Spinal cord (tissue), 10 donors: ENCODE measurements at places on chromosomes 1 and 21.

DNA sequence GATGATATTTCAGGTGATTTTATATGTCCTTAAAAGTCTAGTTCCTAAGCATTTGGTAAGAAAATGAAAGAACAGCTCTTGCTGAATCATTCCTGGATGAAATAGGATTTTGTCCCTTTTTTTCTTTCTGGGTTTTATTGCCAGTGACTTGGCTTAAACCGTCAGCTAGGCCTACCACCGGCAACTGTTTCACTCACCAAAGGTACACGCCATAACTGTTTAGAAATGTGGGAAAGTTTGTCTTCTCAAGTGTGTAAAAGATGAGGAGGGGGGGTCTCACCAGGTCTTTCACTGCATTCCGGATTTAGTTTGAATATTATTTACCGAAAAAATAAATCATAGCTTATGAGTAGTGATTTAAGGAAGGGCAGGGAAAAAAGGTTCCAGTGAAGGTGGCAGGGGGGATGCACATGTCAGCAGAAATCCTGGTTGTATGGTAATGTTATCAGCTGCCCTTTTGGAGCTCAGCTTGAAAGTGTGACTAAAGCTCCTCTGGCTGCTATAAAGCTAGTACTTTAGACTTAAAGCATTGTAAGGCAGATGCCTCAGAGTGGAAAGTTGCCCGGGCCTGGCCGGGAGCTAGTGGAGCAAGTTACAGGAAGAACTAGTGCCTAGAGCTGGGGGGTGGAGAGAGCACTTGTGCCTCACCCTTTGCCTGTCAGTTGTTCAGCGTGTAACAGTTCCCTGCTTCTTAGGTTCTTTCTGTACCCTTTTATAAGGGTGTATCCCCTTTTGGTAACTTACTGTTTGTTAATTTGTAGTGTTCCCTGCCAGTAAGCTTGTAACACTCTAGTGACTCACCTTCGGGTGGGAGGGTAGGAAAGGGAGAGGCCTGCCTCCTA lies 3.1 kb downstream of the ATP1A1 start:
- DNase-seq: no peak

DNA sequence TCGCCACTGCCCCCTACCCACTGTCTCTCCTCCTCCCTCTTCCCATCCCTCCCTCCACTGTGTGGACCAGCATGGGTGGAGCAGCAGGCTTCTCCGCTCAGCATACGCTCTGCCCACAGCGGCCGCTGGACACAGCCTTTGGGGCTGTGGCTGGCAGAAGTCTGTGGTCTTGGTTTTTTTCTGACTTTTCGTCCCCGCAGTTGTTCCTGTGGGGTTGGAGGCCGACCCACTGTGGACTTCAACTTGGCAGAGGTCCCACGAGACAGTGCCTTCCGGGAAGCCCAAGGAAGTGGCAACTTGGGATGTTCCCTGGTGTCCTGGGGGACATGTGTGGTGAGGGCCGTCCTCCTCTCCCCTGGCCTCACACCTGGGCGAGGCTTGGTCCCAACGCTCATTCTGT lies 162.5 kb upstream of the C1orf174 start:
- DNase-seq: no peak

- DNase-seq: peak; percentile 29
Observed at GRCh38 chr1:19045898-19046880, 89.7 kb upstream of the IFFO2 start.

DNA sequence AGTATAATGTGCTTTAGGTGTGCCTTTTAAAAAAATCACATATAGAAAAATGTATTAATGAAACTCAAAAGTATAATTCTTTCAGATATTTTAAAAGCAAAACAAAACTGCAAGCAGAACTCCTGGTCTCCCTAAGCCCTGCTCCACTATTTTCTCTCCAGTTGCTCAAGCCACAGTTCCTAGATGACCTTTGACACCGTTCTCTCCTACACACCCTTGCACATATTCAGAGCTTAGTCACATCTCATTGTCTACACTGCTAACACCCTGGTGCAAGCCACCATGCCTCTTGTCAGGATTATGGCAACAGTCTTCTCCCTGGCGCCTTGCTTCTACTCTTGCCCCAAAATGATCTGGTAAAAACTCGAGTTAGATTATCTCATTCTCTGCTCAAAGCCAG lies 50.2 kb upstream of the ROR1 start:
- DNase-seq: no peak

GRCh38 chr1:159077120-159077961 lies 775 bp upstream of the AIM2 start:
- DNase-seq: no peak

DNA sequence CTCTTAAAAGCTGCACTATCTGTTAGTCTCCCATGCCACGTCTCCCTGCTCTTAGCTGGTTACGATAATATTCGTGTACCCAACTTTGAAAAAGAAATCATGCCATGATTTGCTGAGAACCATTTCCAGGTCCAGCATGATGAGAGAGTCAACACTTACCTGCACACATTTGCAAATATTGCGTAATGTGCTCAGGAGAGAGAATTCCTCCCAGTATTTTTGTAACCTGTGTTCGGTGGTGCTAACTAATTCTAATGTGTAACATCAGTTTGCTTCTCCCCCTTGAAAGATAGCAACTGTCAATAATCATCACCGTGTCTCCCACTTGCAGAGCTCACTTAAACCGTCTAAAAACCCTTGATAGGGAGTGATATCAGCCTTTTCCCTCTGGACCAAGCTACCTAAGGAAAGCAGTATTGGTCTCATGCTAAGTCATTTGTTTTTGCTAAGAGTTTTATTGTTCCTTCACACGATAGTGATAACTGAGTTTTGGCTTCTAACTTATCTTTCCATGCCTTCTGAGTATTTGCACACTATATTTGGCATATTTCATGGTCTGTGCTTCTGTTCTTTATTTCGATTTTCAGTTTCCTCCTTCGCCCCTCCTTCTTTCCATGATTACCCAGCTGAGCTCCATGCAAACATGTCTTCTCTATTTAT lies 61.1 kb upstream of the IRF2BP2 start:
- no peak for DNase-seq

DNA sequence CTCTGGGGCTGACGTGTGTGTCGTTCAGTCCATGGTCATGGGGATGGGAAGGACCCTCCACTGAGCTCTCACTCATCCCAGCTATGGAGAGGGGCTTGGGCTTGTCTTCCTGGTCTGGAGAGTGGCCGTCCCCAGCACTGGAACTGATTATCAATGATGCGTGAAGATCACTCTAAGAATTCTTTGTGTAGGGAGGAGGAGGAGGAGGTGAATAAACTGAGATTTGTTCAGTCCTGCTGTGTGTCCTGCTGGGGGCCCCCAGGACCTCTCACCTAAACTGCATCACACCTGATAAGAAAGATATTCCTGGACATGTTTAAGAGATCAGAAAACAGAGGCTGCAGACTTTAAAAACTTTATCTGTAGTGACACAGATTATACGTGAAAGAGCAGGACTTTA lies 21.2 kb downstream of the RHOU start:
- DNase-seq: no peak

DNA sequence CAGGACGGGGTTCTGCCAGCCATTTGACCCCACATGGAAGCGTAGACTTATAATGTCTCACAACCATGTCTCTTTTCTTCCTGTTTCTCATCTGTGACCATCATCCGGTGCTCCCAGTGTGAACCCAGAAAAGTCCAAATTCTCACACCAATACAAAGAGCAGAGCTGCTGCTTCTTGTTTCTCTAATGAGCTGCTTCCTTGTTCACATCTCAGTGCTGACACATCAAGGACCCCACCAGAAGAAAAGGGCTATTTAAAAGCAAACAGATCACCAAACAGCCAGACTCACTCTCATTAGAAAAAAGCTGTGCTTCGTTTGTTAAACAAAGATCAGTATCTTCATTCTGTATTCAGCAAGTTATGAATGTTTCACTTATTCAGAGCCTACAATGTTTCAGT lies 835 bp upstream of the LCE1D start:
- peak; percentile 7 for DNase-seq

- DNase-seq: no peak
Observed at GRCh38 chr1:160158031-160158430, 6.6 kb downstream of the ATP1A4 start.

- no peak for DNase-seq
Observed at GRCh38 chr1:226971765-226972164, 31.7 kb downstream of the COQ8A start.

- DNase-seq: no peak
Observed at GRCh38 chr1:244387415-244387814, 64.3 kb downstream of the ADSS2 start.

DNA sequence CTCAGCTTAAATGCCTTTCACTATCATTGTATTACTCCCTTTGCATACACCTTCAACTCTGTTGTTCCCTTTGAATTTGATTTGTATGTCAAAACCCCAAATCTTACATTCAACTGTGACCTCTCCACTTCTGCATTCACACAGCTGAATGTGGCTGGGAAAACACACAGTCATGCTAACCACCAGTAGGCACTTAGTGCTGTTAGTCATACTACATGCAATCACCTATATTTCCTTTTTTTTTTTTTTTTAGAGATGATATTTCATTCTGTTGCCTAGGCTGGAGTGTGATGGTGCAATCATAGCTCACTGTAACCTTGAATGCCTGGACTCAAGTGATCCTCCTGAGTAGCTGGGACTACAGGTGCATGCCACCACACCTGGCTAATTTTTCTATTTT lies 16.2 kb downstream of the BTBD8 start:
- no peak for DNase-seq

DNA sequence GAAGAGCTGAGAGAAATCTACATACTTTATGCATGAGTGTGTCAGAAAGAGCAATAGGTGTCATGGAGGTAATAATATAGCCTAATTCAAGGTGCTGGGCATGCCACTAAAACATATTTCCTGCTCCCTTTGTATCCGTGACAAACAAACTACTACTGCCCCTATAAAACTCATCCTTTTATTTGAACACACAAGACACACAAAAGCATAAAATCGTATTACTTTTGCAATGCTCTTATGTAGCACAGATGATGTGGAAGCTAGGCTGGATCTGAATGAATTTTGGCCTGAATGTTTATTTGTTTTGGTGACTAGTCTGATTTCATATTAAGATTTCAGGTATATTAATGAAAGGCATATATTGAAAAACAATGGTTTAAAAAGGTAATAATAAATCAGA lies 239.3 kb upstream of the NEGR1 start:
- no peak for DNase-seq

GRCh38 chr1:179310291-179310690 lies 16.7 kb downstream of the SOAT1 start:
- no peak for DNase-seq

GRCh38 chr1:240282061-240282830 lies 190.6 kb downstream of the FMN2 start:
- no peak for DNase-seq

DNA sequence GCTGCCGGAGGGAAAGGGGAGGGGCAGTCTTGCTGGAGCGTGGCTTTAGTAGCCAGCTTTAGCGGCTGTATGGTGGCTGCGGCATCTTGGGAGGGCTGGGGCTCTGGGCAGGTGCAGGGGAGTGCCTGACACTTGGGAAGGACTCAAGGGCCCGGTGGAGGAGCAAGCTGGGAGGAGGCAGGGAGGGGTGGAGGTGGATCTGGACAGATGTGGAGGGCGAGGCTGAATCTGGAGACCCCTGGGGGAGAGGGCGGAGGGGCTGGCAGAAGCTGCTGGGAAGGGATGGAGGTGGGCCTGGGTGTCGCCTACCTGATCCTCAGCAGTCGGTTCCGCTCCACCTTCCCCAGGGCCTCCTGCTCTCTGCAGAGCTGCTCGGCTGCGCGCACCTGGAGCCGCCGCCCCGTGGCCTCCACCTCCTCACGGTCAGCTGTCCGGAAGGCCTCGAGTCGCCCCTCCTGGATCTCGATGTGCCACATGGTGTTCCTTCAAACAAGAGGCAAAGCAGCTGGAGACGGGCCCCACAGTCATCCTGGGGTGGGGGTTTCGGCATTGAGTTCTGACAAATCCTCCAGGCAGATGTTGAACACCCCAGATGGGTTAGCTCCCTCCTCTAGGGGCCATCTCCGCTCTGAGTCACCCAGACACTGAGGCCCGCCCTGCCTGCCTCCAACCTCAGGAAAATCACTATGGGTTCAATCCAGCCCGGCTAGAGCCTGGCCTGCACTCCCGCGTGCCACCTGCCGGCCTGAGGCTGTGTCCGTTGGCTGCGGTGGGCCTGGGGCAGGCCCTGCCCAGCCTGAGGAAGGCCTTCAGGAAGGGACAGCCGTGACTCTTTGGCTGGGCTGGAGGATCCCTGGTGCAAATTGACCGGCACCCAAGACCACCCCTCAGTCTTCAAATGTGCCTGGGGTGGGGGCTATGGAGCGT lies 29.6 kb downstream of the CFAP74 start:
- no peak for DNase-seq

GRCh38 chr1:100860397-100860991 lies 34.1 kb downstream of the EXTL2 start:
- DNase-seq: no peak

DNA sequence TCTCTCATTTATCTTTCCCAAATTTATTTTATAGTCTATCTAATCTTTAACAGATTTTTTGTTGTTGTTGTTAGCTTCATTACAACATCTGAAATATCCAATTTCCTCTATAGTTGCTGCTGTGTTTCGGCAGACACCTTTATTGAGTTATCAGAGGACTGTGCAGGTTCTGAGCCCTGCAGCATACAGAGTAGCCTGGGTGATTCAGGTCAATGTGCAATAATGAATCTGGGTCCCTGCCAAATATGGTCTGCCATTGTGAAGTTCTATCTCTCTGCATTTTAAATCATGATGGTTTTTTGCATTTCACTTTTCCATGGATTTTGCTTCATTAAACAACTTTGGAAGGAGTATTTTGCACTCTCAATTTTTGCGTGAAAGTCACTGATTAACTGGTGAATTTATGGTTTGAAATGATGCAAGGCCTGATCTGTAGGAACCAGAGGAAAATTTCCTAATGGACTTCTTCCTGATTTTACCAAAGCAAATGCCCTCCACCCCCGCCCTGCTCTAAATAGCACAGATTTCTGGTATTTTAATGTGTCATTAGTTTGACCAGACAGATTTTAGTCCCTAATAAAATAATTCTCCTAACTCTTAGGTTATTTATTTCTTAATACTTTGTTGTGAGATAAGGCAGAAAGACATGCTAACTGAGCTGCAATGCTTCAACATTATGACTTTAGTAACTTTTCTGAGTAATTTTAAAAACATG lies 402.3 kb downstream of the PTBP2 start:
- DNase-seq: no peak

DNA sequence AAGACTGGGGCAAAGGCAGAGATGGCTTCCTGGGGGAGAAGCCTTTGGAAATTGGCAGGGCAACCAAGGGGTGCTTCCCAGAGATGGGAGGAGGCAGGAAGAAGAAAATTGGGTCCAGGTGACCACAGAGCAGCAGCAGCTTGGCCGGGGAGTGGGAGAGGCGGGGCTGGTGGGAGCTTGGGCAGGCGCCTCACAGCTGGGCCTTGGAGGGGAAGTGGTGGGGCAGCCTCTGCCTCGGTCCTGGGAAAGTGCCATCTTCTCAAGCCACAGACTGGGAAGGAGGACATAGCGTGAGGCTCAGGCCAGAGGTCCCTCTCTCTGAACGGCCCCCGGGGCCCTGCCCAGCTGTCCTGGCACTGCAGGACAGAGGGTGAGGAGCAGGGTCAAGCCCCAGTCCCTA lies 24.0 kb upstream of the WASF2 start:
- DNase-seq: no peak

- no peak for DNase-seq
Observed at GRCh38 chr1:23563003-23563402, 3.7 kb upstream of the ID3 start.

GRCh38 chr1:48069662-48070395 lies 72.6 kb upstream of the TRABD2B start:
- DNase-seq: no peak
